ENCODE measurements at places on chromosomes 12 and 14.

GRCh38 chr12:50326590-50327284 lies 43.4 kb upstream of the LIMA1 start:
- no peak for DNase-seq

GRCh38 chr12:42299392-42300308 lies 26.2 kb downstream of the ZCRB1 start:
- DNase-seq = no peak

DNA sequence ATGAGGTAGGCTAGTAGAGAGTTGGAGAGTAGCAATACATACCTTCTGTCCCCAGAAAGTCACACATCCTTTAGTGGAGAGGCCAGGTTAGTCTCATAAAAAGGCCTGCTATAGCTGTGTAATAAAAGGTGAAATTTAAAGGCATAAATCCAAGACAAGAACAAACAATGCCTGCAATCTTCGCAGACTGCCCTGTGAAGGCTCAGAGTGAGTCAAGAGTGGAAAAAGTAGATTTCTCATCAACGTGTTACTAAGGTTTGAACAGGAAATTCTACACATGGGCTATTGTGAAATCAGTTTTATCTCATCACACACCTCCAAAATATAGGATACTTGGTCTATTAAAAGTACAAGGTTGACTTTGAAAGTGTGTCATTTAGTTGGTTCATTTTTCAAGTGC lies at the start of gene KLRC1:
Gene KLRC1, minus strand, starts transcription at position 222 of the 400 bp plus-strand sequence. CDS start 2,221 bp downstream, outside the sequence.
- DNase-seq = no peak

- no peak for DNase-seq
Measured at GRCh38 chr14:61899497-61899896, 137.3 kb downstream of the SNAPC1 start.

DNA sequence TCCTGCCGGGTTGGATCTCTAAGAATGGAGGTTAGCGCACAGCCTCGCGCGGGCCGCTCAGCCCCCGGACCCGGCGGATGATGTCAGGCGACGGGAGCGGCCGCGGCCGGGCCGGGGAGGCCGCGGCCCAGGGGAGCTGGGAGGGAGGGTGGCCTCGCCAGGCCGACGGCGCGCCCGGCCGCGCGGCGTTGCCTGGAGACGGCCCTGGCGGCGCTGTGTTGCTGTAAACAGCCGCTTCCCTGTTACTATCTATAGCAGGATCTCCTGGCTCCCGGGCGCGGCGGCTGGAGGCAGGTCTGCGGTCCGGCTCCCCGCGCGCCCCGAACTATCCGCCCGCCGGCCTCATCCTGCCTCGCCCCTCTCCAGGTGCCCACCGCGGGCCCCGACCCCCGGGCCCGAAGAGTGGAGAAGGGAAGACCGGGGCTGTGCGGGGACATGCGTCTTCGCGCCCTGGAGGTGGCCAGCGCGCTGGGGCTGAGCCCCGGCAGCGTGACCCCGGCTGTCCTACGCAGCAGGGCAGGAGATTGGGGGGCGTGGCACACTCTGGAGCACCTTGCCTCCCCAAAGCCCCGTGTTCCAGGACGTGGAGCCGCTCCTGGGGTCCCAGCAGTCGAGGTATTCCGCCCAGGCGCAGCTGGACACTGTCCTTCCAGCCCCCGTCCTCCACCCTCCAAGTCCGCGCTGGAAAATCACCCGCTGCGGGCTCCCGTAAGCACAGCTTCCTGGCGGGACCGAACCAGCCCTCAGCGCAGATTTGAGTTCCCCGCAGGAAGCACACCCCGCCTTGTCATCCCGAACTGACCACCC lies 1.4 kb upstream of the FOS start:
- no peak for DNase-seq

- DNase-seq = no peak
Measured at GRCh38 chr14:102591372-102591943, 991 bp upstream of the RCOR1 start.

- no peak for DNase-seq
Measured at GRCh38 chr12:126055521-126055920, 990.3 kb downstream of the AACS start.

GRCh38 chr14:95246870-95247269 lies 72.8 kb downstream of the CLMN start:
- no peak for DNase-seq

DNA sequence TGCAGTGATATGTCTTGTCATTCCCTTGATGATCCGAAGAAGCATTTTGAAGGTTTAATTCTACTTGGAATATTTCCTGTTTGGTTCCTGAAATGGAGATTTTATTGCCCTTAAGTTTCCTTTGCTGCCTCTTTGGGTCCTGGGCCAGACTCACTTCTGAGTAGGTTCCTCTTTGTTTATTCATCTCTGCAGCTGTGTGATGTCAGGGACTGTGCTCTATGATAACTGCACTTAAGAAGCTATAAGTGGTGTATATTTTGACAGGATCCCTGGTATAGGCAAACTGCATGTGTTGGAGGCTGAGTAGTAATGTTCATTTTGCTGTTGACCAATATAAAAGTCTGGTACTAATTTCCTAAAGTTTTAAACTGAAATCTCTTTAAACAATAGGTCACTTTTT lies at the start of gene KLRC4:
Gene KLRC4, minus strand, starts transcription at position 366 of the 400 bp plus-strand sequence. Its CDS starts 182 bp downstream, at position 184.
- DNase-seq = no peak

DNA sequence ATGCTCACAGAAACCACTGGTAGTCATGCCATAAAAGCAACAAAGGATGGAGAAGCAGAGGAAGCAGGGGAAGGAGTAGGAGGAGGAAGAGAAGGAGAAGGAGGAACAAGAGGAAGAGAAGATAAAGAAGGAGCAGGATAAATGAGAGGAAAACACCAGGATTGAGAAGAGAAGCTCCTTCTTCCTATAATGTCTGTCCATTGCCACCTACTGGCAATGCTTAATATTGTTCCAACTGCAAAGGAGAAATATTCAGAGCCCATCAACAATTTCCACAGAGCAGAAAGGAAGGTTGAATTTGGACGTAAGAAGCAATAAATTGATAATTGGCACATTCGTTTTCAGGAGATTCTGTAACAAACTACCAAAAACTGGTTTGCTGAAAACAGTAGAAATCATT lies 898.4 kb downstream of the SLC16A7 start:
- no peak for DNase-seq

- peak; percentile 5 for DNase-seq
Measured at GRCh38 chr12:47276621-47277309, 197.0 kb upstream of the AMIGO2 start.

- no peak for DNase-seq
Measured at GRCh38 chr12:116700066-116700465, 37.8 kb downstream of the SPRING1 start.

DNA sequence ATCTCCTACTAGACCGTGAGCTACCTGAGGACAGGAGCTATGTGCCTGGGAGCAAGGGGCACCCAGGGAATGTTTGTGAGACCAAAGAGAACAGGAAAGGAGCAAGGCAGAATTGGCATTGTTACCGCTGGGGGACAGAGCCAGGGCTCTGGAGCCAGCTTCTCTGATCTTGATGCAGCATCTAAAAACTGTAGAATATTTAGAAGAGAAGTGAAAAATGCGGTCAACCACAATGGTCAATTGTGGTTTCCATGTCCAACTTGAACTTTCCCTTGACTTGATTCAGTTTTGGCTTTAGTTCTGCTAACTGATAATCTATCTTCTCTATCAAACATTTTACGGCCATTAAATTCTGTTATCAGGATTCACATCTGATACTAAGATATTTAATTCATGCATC lies 201.2 kb downstream of the ANO4 start:
- no peak for DNase-seq

DNA sequence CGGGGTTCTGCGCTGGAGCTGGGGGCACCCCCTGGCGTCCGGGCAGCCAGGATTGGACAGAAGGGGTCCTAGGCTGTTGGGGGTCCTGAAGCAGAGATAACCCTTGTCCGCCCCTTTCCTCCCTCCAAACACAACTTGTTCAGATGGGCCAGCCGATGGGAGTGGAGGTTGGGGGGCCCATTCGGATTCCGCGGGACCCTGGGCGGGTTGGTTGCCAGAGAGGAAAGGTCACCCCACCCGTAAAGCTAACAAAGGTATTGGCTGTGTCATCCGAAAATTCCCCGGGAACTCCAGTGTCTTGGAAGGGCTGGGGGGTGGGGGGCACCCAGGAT lies 1.3 kb downstream of the FAM222A start:
- no peak for DNase-seq

DNA sequence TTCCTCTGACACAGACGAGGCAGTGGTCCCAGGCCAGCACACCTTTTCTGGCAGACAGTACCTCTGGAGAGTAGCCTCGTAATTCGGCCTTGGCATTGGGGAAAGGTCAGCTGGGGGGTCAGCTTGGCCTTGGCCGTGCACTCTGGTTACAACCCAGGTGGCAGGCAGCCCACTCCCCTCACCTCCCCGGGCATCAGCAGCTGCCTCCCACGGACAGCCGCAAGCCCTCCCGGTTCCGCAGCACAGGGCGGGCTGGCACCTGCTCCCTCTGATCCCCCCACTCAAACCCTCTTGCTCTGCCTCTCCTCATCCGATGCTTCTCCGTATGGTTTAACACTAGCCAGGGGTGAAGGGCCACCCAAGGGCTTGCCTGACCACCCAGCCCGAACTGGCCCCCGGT lies 50.6 kb downstream of the TEAD4 start:
- DNase-seq = no peak

DNA sequence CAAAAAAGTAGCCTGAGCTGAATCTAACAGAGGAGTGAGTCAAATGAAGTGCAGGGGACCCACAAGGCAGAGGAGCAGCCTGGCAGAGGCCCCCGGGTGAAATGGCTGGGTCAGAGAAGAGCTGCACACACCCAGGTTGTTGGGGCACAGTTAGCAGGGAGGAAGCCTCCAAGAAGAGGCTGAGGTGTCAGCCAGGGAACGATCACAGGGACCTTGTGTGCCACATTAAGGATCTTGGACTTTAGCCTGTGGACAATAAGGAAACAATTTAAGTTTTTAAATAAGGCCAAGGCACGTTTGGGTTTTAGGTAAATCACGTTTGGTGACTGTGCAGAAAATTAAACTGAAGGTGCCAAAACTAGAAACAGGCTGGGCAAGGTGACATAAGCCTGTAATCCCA lies 35.1 kb downstream of the OR10P1 start:
- no peak for DNase-seq

GRCh38 chr12:12138203-12139154 lies 67.7 kb downstream of the BCL2L14 start:
- no peak for DNase-seq

GRCh38 chr12:70772836-70773235 lies 135.6 kb upstream of the PTPRB start:
- DNase-seq = no peak

DNA sequence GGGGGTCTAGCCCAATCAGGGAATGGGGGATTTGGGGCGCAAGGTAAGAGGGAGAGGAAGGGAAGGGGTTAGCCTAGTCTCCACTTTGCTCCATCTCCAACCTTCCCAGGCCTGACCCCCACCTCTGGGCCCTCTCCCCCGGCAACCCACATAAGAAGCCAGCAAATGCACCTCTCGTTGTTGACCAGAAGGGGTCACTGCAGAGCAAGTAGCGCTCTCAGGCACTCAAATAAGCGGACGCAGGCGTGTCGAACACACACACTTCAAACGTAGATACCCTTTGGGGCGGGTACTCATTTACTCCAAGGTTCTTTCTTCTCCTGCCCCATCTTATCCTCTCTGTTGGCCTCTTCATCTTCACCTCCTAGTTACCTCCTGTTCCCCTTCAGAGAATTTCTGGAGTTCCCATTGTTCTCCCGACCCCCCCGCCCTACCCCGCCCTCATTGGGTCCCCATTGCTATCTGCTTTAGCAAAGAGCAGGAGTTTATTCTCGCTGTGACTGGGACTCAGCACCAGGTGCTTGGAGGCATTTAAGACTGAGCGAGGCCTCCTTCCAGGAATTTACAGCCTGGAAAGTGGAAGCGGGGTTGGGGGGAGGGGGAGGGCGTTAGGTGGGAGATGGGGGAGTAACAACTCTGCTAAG lies 1.5 kb upstream of the SRRM4 start:
- DNase-seq = no peak

DNA sequence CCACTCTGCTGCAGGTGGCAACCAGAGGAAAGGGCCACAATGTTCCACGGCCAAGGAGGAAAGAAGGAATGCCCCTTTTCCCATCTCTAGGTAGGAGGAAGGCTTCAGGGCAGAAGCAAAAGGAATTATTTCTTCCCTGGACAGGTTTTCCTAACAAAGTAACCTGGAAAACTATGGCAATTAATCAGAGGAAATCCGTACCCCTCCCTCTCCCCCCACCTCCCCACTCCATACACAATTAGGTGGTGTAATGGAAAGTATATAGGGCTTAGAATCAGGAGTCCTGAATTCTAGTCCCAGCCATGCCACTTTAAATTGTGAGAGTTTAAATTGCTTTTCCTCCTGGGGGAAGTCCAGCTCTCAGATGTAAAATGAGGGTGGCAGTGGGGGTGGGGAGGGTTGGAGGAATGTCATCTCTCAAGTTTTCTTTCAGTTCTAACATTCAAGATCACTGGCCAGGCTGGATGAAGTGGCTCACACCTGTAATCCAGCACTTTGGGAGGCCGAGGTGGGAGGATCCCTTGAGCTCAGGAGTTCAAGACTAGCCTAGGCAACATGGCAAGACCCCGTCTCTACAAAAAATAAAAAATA lies 1.7 kb downstream of the DHH start:
- no peak for DNase-seq

GRCh38 chr12:53159195-53159839 lies 21.2 kb upstream of the ZNF740 start:
- peak; percentile 16 for DNase-seq

- no peak for DNase-seq
Measured at GRCh38 chr14:78851189-78851588, 681.0 kb downstream of the NRXN3 start.

- no peak for DNase-seq
Measured at GRCh38 chr14:63091394-63091996, 46.2 kb upstream of the KCNH5 start.

DNA sequence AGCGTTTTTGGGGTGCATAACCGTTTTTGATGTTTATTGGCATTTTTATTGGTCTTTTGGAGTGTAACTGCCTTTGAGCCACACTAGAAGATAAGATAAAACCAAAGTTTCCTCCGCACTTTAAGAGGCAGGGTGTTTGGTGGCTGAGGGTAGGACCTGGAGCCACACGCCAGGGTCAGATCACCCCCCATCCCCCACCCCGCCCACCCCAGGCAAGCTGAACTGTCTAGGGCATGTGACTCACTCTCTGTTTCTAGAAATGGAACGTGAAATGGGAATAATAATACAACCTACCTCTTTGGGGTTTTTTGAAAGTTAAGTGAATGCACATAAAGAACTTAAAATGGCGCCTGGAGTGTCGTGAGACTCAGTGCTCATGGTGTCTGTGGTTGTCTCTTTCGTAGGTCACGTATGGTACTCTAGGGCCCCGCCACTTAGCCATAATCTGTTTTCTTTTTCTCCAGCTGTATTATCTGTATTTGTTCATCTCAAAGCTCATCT lies 56.0 kb downstream of the PPP2R5C start:
- DNase-seq = no peak
